ENCODE measurements at places on chromosomes 7 and 10.

DNA sequence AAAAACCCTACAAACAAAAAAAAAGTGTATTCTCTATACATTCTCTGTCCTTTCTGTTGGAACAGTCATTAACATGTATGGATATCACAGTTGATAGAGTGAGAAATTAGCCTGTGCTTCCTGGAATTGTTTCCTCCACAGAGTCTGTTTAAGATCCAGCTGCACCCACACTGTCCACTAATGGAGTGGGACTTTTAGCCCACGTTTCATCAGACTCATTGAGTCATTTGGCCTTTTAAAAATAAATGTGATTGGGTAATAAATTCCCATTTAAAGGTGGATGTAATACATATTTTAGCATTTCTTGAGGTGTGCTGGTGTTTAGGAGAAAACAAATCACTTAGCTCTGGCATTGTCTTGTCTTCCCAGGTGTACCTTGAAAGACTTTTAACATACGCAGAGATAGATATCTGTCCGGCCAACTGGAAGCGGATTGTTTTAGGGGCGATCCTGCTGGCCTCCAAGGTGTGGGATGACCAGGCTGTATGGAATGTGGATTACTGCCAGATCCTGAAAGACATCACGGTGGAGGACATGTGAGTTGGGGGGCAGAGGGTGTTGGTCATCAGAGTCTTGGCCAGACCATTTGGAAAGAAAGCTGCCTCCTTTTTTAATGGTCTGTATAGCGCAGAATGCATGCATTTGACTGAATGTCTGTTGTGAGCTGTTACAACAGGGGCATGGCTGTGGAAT, 52.3 kb upstream of the GJD4 start:
- DNase-seq: no peak

DNA sequence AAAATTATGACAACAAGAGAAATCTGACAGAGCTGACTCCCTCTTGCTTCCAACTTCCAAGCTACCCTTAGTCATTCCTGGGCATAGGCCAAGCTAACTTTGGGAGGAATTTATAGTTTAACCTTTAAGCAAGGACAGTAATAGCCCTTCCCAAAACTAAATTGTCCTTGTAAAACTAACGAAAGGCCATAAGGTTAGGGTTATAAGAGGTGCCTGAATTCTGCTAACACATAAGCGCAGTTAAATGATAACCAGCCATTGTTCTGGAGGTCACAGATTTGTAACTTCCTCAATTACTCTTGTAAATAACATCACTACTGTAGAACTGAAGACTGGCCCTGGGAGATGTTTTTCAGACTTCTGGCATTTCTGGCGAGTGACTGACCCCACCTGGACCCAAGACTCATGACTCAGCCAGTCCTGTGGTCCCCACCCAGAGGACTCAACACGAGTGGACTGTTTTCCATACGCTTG, 481.2 kb downstream of the KCNMA1 start:
- no peak for DNase-seq

GRCh38 chr10:120588311-120588710, 131.3 kb downstream of the PLPP4 start:
- DNase-seq: no peak

- DNase-seq: no peak
Observed at GRCh38 chr7:121961089-121961867, 88.3 kb downstream of the PTPRZ1 start.

DNA sequence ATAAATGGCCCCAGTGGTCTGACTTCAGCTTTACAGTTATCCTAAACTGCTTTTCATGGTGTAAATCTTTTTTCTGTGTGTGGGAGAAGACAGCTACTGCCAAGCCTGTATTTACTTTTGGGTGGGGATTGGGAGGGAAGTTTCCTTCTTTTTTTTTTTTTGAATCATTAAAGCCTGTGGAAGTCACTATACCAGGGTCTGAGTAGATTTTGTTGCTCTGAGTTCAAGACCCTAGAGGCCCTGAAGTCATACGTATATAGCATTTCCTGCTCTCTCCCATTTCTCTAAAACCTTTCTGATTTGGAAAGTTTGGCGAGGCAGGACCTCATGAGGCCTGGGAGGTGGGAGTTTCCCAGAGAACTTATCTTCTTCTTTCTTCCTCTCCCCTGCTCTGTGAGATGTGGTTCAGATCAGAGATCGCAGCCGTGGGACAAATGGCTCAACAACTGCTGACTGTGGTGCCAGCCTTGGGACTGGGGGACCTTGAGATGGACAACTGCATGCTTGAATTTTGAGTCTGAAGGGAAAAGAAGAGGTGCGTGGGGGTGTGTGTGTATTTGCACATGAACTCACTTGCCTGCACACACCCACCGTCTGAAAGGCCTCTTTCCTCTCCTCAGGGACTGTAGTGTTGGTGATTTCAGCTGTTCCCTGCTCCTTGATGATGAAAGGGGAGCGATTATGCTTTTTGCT, 18.1 kb downstream of the LRMDA start:
- no peak for DNase-seq

GRCh38 chr7:4552985-4553384, 129.1 kb upstream of the FOXK1 start:
- DNase-seq: no peak

- DNase-seq: no peak
Observed at GRCh38 chr10:64011912-64012714, 490.9 kb downstream of the REEP3 start.

GRCh38 chr7:22572937-22573336, 72.9 kb upstream of the STEAP1B start:
- no peak for DNase-seq

DNA sequence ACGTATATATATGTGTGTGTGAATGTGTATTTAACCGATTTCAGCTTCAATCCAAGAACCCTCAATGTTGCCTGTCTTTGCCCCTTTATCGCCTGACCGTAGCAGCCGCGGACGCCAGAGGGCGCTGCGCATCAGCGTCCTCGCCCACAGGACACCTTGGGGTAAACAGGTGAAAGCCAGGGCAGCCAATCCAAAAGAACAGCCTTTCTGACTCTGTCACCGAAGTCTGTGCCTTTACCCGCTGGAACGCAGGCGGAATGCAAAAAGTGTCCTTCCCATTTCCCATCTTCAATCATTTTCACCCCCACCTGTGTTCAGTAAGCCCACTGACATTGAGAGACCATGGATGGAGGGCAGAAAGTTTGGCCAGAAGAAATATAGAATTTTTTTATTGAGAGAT, 3.6 kb downstream of the NXPH1 start:
- no peak for DNase-seq

DNA sequence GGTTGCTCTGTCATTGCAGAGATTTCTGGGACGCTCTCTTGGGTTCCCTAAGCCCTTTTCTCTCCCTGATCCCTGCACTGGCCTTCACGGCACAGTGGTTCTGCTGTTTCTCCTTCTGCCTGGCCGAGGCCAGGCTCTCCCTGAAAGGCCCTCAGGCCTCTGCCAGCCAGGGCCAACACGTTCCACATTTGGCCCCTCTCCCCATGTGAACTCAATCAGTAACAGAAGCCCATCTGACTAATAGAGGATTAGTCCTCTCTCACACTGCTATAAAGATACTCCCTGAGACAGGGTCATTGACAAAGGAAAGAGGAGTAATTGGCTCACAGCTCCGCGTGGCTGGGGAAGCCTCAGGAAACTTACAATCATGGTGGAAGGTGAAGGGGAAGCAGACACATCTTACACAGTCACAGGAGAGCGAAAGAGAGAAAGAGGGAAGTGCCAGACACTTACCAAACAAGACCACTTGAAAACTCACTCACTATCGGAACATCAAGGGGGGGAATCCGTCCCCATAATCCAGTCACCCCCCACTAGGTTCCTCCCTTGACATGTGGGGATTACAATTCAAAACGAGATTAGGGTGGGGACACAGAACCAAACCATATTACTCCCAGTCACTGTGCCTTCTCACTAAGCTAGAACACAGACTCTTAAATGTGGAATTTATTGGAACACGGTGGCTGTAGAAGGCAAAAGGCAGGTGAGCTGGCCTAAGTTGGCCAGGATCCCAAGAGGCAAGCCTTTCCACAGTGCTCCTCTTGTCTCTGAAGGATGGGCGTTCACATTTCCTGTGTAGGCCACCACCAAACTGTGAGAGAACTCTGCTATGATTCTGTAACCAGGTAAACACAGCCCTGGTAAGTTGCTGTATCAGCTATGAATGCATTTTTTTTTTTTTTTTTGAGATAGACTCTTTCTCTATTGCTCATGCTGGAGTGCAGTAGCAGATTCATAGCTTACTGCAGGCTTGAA, 8.8 kb downstream of the FZD8 start:
- no peak for DNase-seq

GRCh38 chr10:22324893-22325271, 4.0 kb downstream of the BMI1 start:
- DNase-seq: no peak

- DNase-seq: no peak
Observed at GRCh38 chr7:116524609-116525297, at the start of gene CAV1. Gene CAV1 (plus strand): TSS chr7:116525036. CDS start chr7:116525063, 27 bp downstream.

- no peak for DNase-seq
Observed at GRCh38 chr7:30714129-30714528, 31.9 kb upstream of the CRHR2 start.

- no peak for DNase-seq
Observed at GRCh38 chr7:19118636-19119371, 1.4 kb upstream of the TWIST1 start.

- DNase-seq: no peak
Observed at GRCh38 chr10:132574783-132575319, 37.3 kb downstream of the INPP5A start.

DNA sequence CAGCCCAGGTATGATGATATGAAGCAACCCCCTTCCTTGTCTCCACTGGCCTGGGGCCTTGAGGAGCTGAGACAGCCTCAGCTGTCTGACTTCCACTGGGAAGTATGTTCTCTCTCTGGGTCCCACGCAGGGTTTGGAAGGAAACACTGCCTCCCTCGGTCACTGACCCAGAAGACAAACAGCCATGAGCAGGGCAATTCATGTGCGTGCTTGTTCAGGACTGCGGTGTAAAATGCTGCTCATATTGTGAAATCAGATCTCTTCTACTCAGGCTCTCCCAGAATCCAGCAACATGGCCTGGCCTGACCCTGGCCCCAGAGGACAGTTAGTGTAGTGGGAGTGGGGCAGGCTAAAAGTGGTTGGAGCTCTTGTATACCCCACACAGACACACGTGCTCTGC, 2.8 kb downstream of the CLCN1 start:
- DNase-seq: no peak

GRCh38 chr10:5663692-5664427, 2.5 kb downstream of the ASB13 start:
- DNase-seq: no peak

GRCh38 chr10:48446785-48447184, 140.3 kb downstream of the MAPK8 start:
- DNase-seq: no peak

GRCh38 chr10:83372646-83373045, 766.7 kb upstream of the GHITM start:
- no peak for DNase-seq

- no peak for DNase-seq
Observed at GRCh38 chr10:89837165-89838043, 136.0 kb downstream of the KIF20B start.

DNA sequence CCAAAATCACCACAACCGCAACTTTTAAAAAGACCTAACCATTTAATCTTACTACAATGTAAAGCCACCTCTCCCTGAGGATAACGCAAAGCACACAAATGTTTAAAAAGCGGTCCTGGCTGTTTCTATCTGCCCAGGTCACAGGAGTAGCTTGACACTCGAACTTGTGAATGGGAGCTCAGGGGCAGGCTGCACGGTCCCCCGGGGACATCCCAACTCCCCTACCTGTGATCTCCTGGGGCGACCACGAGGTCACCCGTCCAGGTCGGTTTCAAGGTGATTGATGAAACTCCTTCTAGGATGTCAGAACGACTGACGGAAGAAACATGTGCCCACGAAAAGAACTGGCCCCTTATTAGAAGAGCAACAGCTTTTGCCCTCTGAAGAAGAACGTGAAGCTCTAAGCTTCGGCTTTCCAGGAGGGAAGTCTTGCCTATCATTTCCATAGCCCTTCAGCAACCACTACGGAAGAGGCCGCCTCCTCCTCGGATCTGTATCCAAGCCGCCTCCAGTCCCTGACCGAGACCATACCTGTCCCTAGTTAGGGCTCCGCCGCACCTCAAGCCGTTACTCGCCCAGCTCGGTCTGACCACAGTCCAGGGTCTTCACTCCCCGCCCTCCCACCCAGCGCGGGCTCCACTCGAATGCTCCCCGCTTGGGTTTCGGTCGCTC, 459 bp downstream of the CYCS start:
- no peak for DNase-seq

DNA sequence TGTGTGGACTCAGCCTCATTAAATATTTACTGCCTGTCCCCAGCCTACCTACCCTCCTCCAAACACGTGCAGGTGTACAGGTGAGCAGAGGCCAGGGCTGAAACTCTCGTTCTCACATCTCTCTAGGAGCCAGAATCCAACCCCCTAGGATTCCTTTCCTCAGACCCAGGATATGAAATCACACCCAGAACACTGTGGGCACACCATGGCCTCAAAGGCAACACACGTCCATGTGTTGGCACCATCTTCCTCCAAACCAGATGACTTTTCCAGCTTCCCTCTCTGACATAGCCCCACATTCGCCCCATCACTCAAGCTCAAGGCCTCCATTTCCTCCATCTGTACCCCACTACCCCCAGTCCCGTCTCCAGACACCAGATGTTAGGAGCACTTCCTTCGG, 51.8 kb upstream of the DUSP5 start:
- DNase-seq: no peak

DNA sequence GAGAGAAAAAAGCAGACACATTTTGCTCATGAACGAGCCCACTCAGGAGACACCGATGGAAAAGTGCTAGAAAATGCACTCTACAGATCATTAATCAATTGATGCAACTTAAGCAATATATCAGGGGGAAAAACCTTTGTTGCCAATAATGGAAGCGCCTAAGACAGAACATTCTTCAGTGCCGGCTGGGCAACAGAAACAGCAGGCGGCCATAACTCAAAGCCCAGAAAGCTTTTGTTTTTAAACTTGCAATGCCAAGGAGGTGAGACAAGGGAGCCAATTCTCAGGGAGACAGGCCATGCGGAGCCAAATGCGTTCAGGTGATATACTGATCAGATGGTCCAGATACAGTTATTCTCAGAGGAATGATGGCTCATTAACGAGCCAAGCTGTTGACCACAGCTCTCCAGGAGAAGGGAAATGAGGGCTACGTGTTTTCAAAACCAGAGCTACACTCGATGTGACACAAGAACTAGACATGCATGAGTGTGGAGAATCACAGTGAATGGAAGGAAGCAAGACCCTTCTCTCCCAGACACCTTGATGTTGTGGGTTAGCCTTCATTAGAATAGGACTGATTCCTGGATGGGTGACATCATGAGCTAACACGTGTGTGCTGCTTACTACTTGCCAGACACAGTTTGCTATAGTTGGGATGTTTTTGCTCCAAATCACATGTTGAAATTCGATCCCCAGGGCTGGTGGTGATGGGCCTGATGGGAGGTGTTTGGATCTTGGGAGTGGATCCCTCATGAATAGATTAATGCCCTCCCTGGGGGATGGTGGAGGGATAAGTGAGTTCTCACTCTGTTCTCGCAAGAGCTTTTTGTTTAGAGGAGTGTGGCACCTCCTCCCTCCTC, 79.1 kb upstream of the KCNMA1 start:
- DNase-seq: no peak

DNA sequence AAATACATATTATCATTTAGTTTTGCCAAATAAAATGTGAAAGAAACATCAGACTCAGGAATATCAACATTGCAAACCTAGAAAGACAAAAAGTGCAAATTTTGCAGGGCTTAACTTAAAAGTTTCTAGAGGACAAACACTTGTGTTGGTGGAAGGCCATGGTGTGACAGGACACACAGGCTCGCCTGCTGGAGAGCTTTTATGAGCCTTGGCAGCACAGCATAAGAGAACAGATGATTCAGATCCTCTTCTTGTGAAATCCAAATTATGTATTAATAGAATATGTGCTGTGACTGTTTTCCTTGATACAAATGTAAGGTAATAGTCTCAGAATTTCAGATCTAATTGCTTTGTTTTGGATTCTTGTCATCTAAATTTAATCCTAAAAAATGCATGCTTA, 72.9 kb upstream of the ABCB5 start:
- DNase-seq: no peak

Data from stimulated activated CD4-positive, alpha-beta T cell treated with anti-CD3 and anti-CD28 coated beads, Interleukin-1b, Interleukin-23, amount 100 ng/mL, for 1 hour (primary cell).